ENCODE measurements at places on chromosomes 2 and 18.

GRCh38 chr2:21288299-21288698 is 164.5 kb downstream of the TDRD15 start:
- no peak for DNase-seq

DNA sequence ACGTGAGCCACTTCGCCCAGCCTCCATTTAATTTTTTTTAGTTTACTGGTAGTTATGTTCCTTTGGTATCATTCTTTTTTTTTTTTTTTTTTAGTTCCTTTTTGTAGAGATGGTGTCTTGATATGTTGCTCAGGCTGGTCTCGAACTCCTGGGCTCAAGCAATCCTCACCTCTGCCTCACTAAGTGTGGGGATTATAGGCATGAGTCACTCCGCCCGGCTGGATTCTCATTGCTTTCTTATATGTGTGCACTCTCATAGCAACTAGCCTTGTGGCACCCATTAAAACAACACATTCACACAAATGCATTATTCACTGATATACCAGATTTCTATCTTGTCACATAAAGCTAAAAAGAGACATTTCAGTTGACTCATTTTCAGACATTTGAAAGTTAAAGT is 4.2 kb downstream of the TTC27 start:
- DNase-seq, result no peak

DNA sequence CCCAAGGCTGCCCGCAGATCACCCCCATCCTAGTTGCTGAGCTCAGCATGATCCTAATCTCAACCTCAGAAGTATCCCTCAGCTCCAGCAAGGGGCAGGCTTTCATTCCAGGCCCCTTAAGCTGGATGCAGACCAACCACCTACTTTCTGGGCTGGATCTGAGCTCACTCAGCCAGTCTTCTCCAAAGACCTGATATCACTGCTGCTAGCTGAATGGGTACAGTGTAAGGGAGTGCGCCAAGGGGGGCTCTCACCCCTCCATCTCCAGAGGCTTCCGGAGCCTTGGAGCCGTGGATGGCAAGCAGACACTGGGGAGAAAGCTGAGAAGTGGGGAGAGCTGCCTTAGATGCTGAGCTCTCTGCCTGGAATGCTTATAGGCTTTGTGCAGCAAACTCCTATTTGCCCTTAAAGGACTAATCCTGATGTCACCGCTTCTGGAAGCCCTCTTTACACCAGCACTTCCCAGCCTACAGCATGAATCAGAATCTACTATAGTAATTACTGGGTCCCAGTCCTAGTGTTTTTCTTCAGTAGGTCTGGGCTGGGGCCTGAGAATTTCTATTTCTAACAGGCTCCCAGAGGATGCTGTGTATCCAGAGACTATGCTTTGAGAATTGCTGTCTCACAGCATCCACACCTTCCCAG is 31.0 kb downstream of the GYPC start:
- DNase-seq, result no peak

GRCh38 chr2:101828257-101828656 is 130.8 kb downstream of the MAP4K4 start:
- DNase-seq, result no peak

DNA sequence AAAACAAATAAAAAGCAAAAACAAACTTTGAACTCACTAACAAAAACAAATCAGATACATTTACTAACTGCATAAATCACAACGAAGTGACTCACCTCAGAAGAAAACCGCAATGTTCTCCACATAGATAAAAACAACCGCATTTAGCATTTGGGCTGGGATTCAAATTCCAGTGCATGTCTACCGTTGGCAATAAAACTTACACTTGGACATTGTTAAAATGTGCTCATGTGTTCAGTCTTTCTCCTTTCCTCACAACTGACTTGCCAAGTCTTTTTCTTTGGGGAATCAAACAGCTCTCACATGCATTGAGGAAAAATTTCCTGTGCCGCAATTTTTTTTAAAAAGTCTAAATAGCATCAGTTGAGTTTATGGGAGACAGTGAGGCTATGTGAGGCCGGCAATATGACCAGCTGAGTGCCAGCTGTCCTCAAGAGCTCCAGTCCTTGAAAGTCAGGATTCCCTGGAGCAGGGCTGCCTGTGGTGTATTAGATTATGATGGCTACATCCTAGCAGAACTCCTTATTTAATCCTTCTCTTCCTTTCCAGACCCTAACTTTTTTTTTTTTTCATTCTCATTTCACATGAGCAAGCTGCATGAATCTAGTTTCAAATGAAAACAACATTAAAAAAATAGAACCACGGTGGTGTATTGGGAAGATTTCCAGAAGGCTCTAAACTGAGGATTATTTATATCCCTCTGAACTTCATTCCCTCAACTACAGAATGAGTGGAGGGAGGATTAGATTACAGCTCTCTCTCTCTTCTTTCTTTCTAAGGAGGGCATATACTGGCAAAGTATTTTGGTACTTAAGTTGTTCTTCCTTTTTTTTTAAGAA is 70.2 kb upstream of the MEIS1 start:
- no peak for DNase-seq

DNA sequence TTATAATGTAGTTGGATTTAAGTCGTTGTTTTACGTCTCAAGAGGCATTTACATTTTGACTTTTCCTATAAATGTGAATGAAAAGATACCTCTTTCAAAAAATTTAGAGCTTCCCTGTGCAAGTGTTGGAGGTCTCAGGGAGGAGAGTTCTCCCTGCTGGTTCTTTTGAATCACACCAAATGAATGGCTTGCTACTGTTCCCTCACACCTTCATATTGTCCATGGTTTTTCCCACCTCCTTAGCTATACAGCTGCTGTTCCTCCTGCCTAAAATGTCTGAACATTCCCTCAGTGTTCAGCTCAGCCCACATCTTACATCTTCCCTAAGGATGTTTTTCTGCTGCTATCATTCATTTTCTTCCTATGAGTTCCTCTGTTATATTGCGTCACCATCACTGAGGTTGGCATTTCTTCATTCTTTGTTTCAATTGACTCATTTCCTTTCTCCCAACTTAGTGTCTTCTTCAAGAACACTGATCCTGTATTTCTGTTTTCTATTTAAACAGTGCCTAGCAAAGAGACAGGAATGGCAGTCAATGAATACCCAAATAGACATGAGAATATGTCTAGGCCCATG is 46.0 kb downstream of the COX7A2L start:
- no peak for DNase-seq
